Fibroblast of skin of right biceps (primary cell): ENCODE measurements at places on chromosomes 16 and 17.
A peak's percentile ranks its signal among the peaks of the same experiment; 100 is the strongest.

DNA sequence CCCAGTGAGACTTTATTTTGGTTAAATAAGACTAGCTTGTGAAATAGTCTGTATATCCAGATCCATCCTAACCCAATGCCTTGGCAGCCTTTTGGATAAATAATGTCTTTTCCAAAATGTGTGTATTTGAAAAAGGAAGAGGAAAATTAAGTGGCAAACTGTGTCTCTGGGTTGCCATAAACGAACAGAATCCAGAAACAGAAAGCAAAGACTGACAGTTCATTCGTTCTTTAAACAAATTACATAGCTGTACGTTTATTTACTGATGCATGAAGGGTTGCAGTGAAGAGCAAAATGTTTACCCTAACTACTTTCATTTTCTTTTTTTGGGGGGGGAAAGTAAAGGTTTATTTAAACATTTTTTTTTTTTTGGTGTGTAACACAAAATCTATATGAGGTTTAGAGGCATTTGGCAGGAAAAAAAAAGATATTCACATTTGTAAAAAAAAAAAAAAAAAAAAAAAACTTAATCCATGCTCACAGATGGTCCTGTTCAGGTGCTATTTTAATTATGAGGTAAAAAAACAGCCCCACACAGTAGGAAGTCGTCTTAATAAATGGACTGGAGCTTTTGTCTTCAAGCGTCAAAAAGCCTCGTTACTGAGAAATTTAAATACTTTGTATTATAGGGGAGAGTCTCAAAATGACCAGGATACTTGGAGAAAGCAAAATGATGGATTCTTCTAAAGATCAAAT lies 245.9 kb downstream of the FTO start:
- no peak for DNase-seq

DNA sequence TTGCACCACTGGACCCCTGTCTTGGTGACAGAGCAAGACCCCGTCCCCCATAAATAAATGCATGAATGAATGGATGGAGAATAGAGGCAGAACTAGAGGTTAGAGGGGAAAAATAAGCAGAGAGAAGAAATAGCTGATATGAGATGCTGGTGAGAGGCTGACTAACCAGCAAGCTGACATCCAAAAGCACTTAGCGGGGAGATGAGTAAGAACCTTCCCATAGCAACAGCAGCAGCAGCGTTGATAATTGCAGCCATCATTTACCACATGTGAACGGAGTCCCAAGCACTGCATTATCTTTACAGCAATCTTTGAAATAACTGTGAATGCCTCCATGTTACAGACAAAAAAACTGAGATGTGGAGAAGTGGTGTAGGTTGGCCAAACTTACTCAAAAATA lies 777.3 kb upstream of the EEF2KMT start:
- peak; percentile 51 for DNase-seq

- DNase-seq = no peak
These were observed 787 bp downstream of the ZFPM1 start for GRCh38 chr16:88453611-88454522.

GRCh38 chr16:85522842-85523601 lies 90.1 kb upstream of the GSE1 start:
- peak; percentile 70 for DNase-seq

- no peak for DNase-seq
These were observed 680 bp upstream of the CCL15 start for GRCh38 chr17:36001862-36002603.

DNA sequence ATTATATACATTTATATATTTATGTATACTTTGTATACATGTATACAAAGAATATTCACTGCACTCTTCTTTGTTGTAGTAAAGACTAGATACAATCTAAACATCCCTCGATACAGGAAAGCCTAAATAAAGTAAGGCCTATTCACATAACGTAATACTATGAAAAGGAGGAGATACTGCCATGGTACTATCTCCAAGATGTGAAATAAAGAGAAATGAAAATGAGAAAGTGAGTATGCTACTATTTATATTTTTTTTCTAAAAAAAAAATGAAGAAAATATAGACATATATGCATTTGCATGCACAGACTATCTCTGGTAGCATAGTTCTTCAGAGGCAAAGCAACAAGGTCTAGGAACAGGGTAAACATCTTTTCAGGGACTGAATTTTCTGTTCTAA lies 19.4 kb downstream of the CFDP1 start:
- DNase-seq = no peak

- DNase-seq = peak; percentile 57
These were observed 209.4 kb downstream of the IRX3 start for GRCh38 chr16:54077050-54077821.

DNA sequence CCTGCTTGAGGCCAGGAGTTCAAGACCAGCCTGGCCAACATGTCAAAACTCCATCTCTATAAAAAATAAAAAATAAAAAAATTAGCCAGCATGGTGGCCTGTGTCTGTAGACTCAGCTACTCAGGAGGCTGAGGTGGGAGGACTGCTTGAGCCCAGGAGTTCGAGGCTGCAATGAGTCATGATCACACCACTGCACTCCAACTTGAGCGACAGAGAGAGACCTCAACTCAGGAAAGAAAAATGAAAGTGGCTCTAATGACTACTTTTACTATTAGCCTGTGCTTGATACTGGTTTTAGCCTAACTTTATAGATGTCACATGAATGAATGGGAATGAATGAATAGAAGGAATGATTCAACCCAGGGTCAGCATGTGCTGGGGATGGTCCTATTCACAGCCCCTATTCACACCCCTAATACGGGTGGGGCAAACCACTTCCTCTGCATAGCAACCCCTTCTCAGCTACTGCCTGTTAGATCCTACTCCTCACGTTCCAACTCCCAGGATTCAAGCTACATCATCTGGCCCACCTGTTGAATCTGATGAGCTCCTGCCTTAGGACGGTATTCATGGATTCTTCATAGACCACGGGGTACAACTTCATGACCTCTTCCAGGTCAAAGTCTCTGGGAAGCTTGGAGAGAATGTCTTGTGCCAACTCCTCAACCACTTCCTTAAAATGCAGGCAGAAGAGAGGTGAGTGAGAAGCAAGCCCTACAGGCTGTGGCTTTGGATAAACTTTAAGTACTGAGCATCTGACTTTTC lies 40.5 kb downstream of the LYRM1 start:
- no peak for DNase-seq

GRCh38 chr17:48814504-48814903 lies 2.5 kb downstream of the TTLL6 start:
- DNase-seq = peak; percentile 27

DNA sequence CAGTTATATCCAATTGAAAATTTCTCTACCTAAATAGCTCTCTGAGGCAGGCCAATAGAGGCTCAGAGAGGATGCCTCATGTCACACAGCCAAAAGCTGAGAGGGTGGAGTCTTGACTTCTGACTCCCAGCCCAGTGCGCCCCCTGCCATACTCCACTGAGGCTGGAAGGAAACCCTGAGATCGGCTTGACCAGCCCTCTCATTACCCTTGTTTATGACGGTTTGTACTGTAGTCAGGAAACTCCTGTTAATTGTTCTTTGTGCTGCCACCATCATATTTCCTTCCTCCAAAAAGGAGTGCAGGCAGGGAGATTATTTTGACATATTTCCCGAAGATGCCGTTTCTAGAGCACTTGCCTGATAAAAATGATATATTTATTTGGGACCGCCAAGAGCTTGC lies 107.9 kb downstream of the AIPL1 start:
- DNase-seq = no peak

- no peak for DNase-seq
These were observed 4.7 kb downstream of the CORO7 start for GRCh38 chr16:4411684-4412083.

DNA sequence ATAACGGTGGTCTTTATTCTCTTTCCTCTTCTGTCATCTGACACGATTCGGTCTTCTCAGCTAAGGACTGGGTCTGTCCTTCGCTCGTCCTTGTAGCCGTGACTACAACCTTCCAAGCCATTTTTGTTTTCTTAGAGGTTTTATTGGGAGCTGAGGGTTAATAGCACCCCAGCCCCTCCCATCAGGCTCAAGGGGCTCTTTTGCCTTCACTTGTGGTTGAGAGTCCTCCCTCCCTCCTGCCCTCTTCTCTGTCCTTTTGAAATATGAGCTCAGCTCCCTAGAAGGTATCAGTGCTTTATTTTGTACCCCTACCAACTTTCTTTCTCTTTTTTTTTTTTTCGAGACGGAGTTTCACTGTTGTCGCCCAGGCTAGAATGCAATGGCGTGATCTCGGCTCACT lies 24.7 kb downstream of the SOCS3 start:
- DNase-seq = no peak

DNA sequence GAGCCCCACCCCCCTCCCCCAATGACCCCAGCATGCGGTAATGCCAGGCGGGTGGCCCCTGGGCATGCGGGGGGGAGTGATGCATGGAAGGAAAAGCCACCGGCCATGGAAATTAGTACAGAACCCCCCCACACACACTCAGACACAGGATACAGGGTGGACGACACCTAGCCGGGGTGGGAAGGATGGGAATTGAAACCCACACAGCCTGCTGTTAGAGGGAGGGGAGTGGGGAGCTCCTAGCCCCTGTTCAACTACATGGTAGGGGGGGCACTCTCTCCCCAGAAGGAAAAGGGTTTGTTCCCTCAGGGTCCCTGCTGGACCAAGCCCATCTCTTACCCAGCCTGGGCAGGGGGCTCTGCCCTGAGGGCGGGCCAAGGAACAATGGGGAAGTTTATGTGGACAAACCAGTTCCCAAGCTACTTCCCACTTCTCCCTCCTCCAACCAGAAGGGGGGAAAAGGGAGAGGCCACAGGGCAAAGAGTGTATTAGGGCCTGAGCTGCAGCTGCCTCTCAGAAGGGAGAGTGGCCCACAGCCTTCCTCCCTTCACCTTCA lies 5.2 kb downstream of the TMUB2 start:
- no peak for DNase-seq

DNA sequence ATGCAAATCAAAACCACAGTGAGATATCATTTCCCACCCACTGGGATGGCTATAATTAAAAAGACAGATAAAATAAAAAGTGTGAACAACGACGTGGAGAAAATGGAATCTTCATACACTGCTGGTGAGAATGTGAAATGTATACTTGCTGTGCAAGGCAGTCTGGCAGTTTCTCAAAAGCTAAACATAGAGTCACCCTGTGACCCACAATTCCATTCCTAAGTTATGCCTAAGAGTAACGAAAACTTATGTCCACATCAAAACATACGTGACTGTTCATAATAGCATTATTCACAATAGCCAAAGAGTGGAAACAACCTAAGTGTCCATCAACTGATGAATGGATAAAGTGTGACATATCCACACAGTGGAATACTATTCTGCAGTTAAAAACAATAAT lies 38.1 kb upstream of the VPS4A start:
- peak; percentile 77 for DNase-seq

DNA sequence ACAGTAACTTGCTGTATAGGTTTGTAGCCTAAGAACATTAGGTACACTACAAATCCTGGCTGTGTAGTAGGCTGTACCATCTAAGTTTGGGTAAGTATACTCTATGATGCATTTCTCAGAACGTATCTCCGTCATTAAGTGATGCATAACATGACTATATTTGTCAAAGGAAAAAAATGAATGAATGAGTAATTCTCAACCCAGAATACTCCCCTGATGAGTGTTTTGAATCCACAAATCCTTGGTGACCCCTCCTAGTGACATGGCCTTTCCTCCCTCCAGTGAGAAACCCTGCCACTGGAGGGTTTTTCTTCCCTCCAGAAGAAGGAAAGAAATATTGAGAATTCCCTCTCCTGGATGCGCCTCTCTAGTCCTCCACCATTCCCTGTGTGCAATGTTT lies 24.0 kb upstream of the SALL1 start:
- DNase-seq = peak; percentile 70

DNA sequence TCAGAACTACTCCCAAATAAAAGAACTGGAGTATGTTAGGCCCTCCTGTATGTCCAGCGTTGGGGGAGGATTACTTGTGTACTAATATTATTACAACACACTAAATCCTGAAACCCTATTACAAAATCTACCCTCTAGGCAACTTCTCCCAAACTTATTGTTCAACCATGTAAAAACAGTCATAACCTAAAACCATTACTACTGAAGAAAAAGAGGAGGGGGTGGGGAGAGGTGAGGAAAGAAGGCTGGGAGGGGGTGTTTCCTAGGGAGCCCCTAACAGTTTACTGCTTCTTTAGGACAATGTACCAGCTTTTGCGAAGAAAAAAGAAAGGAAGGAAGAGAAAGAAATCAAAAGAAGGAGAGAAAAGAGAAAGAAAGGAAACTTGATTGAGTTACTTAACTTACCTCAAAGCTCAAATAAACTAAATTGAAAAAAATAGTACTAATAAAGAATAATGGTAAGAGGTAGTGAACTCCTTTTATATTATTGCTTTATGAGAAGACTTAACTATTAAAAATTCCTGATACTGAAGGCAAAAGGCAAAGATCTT lies 2.3 kb downstream of the SALL1 start:
- DNase-seq = no peak

- no peak for DNase-seq
These were observed 109.7 kb downstream of the KIF2B start for GRCh38 chr17:53932386-53932785.

DNA sequence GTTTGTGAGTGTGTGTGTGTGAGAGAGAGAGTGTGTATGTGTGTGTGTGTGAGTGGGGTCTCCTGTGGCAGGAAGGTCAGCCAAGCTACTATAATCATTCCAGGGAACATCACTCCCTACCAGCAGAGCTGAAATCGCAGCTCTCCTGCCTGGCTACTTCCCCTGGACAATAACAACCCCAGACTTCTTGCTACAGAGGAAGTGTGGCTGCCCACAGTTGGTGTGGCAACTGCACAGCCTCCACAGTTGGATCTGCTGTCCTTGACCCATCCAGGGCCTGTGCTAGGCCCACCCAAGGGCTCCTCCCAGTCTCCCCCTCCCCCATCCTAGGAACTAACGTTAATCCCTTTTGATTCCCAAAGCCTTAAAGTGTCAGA lies 1.5 kb downstream of the SLC13A5 start:
- DNase-seq = no peak

DNA sequence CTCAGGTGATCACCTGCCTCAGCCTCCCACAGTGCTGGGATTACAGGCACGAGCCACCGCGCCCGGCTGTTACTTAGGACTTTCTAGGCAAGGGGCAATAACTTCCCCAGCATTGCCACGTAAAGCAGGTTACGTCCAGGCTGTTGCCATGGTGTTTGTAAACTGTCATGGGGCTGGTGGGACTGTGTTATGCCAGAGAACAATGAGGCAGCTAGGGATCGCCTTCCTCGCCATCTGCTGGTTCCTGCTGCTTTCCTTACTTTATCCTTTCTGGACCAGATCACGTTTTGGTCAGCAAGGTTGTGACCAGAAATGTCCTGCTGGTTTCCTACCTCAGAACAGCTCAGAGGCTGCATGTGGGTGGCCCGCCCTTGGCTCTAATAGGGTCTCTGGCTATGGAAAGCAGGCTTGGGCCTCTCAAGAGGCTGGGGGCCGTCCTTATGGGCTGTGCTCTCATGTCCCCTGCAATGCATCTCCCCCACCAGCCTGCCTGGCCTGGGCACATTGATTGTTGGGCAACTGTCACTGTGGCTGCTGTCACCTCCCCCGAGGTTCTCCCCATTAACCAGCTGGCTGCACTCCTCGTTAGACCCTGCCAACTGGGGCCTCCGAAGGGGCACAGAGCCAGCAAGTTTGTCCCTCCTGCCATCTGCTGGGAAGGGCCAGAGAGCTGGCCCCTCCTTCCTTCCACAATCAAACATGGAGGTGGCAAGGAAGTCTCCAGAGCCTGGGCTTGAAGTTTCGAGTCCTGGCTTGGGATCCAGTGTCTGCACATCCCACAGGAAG lies 28.2 kb upstream of the ZC3H18 start:
- DNase-seq = no peak
